ENCODE measurements at places on chromosomes 6 and 20.

DNA sequence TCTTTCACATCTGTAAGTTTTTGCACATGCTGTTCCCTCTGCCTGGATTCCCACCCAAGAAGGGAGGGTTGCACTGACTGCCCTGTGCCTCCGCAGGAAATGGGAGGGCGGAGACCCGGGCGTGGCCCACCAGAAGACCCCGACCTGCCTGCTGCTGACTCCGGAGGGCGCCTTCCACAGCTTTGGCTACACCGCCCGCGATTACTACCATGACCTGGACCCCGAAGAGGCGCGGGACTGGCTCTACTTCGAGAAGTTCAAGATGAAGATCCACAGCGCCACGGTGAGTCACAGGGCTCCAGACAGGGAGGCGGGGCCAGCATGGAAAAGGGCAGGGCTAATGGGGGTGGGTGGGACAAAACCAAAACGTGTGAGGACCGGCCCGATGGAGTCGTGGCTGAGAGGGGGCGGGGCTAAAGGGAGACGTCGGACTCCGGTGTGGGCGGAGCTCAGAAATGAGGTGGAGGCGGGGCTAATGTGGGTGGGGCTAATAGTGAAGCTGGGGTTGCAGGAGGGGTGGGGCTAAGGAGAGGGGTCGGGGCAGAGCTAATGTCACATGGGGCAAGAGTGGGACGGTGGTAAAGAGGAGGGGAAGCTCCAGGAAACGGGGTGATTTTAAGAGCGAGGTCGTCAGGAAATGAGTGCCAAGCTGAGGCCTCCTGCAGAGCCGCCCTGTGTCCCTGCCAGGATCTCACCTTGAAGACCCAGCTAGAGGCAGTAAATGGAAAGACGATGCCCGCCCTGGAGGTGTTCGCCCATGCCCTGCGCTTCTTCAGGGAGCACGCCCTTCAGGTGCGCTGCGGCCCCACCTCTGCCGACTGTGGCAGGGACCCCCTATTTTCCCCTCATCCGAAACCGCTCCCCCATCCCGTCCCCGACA lies 12.6 kb downstream of the HSPA12B start:
- DNase-seq = peak; percentile 83

DNA sequence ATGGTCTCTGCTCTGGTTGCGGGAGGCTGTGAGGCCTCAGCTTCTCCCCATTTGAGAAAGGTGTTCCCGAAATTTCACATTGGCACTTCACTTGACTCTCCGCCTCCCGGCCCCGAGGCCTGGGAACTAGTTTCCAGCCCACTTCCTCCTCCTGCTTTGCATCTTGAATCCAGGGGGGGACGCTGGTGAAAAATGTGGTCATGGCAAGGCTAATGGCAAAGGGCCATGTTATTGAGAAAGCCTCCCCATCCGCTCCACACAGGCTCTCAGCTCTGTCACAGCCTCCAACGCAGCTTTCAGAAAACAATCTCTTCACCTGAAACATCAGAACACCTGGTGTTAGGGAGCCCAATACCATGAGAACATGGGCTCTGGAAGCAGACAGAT lies 5.6 kb downstream of the PLAGL2 start:
- no peak for DNase-seq

- DNase-seq = no peak
Measured at GRCh38 chr6:133360194-133360593, 119.0 kb downstream of the EYA4 start.

- no peak for DNase-seq
Measured at GRCh38 chr6:7812623-7813022, 86.7 kb downstream of the BMP6 start.

DNA sequence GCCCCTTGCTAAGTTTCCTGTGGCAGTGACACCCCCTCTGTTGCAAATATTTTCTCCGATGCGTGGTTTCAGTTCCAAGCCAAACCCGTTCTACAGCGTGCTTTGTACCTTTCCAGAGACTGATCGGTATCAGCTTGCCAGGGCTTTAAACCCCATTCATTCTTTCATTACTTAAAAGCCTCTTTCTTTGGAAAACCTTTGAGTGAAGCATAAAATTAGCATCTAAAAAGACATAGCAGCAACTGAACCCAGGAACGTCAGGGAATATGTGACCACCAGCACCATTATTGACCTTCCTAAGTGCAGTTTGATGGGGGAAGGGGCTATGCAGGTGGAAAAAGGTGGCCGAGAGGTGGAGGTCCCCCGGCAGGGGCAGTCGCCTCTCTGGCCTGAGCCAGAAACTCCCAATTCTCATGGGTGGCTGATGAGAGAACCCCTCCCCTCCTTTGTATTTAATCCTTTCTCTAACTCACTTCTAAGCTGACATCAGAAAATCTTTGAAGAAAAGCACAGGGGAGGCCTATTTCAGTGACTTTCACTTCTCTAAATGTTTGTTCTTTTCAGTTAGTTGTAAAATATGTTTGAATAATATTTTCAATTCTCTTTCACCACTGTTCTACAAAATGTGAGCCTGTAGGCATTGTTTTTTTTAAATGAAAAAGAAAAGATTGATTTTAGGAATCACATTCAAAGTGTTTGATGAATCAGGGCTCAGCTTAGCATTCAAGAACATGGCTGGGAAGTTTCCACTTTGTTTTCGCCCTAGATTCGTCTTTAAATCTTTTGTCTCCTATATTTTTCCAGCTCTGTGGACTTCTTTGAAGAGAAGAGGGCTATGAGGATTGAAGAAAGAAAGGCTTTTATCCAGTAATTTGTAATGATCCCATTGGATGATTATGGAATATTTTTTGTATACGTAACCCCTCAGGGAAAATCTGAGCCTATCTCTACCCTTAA lies 89.2 kb downstream of the RSPH3 start:
- peak; percentile 35 for DNase-seq

DNA sequence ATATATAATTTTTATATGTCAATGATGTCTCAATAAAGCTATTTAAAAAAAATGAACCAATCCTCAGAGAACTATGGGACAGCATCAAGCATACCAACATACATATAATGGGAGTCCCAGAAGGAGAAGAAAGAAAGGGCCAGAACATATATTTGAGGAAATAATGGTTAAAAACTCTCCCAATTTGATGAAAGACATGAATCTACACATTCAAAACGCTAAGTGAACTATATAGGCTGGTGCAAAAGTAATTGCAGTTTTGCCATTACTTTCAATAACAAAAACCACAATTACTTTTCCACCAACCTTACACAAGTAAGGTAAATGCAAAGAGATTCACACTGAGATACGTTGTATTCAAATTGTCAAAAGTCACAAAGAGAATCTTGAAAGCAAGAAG lies 43.4 kb downstream of the ZNF133 start:
- DNase-seq = no peak

DNA sequence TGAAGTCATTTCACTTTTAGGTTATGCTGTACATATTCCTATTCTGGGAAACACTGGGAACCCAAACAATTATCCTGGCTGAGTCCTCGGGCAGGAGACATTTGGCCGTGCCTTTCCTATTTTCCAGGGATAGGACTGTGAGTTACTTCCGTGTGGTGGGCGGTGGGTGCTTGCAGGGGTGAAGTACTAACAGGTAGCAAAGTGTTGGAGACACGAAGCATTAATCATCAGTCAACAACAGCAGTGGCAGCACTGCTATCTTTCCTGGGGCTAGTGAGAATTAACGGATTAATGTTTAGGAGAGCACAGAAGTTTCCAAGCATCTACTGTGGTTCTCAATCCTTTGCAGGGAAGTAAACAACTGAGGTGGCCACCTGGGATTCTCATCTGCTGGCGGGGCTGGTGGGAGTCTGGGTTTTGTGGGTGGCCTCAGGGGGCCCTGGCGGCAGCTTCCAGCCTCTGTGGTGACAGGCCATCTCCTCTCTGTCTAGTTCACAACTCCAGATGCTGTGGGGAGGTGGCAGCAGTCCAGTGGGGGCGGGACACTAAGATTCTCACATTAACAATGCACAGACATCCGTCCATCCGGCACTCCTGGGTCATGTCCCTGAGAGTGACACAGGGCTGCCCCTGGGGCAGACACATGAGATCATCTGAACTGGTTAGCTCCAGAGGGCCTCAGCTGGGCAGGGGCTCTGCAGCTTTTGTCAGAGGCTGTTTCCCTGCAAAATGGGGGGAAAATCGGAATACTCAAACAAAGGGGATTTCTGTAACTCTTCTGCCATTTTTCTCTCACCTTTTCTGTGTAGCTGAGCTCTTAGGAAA lies 90.9 kb downstream of the GJA10 start:
- no peak for DNase-seq

DNA sequence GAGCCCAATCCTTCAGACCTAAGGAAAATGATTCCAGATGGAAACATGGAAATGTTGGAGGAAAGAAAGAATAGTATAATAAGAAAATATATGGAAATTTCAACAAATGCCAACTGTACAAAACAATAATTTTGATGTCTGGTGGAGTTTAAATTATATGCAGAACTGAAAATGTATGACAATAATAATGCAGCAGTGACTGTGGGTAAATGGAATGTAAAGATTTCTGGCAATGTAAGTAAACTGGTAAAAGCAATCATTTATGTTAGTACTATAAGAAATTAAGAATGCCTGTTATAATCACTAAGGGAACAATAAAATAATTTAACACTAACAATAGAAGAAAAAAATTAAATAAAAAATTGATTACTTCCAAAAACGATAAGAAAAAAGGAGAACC lies 89.0 kb downstream of the EDN1 start:
- no peak for DNase-seq

DNA sequence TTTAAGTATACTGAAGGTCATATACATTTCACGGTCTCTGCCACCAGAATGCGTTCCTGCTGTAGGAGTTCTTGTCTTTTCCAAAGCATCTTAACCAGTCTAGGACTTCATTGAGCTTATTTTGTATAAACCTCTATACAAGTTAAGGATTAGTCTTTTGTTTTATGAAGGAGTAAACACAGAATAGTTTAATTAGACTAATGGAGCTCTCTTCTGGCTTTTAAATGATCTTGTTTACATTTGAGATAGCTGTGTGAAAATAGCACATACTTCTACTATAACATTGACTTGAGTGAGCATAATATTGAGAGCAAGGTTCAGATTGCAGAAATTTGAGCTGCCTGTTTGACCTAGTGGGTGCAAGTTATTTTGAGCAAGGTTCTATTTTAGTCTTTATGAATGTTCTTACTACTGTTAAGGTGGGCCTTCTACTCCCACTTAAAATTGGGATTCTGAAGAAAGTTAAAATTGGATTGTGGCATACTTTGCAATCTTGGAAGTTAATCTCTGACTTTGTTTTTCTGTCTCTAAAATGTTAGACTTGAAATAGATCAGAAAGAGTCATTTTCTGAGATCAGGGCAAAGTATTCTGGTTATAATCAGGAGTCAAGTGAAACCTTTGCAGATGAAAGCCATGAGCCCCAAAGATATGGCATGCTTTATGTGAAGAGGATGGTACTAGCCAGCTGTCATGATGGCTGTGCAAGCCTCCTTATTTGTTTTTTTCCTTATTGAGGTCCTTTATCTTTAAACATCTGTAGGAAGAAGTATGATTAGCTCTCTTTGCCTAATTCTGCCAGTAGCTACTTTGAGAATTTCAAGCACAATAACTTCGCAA lies 41.8 kb downstream of the RPRD1B start:
- no peak for DNase-seq

GRCh38 chr6:50714487-50715379 lies 1.4 kb downstream of the TFAP2D start:
- DNase-seq = no peak

- DNase-seq = no peak
Measured at GRCh38 chr20:23365390-23366165, 3.6 kb downstream of the GZF1 start.

DNA sequence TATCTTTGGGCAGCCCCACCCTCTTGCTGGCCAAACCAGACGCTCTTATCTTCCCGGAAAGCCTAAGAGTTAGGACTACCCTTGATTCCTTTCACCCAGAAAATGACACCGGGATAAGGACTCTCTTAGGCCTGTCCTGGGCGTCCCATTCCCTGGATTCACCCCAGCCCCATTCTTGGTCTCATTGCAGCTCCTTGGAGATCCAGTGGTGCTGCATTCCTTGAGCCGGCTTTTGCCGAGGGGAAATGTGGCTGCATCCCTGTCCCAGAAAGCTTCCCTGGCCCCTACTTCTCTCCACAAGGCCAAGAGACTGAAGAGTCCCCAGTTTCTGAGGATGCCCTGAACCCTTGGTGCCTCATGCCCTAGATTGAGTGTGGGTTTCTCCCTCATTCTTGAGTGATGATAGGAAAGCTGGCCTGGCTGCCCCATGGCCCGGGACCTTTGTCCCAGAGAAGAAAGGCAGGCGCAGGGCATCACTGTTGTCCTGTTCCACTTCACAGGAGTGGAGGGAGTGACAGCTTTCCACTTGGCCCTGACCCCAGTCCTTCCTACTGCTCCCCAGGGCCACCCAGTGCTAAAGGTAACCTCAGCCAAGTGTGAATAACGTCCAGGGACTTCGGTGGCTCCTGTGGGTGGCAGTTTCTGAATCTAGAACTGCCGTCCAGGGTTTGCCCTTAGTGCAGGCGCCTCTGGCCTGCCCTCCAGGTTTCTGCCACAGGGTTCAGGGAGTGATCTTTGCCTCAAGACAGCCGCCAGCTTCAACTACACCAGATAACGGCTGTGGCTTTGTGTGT lies 42.7 kb upstream of the MYL9 start:
- no peak for DNase-seq

GRCh38 chr6:7730001-7730783 lies 4.3 kb downstream of the BMP6 start:
- DNase-seq = no peak

- no peak for DNase-seq
Measured at GRCh38 chr6:145318952-145319351, 416.4 kb downstream of the EPM2A start.

GRCh38 chr6:142845143-142845571 lies 99.8 kb downstream of the HIVEP2 start:
- peak; percentile 67 for DNase-seq

DNA sequence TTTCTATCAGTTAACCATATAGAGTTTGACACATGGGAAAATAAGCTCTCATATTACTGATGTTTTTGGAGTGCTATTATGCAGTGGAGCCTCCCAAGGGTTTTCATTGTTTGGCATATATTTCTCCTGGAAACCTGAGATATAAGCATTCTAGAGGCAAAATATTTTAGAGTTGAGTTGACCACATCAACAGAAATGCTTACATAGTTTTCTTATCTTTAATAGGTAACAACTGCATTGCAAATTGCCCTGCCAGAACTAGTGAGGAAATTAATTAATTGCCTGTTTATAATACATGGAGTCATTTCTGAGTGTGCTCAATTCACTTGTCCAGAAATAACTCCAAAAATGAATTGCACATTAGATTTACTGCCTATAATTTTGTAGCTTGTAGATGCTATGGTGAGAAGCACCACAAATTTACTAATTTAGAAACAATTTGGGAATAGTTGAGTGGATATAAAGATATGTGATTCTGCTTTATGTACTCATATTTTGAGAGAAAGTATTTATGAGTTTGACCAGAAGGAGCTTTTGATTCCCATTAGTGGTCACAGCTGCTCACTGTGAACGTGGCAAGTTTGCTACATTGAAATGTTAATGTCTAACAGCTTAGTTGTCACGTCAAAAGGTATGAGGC lies 288.7 kb downstream of the CD109 start:
- no peak for DNase-seq

GRCh38 chr6:41644297-41644879 lies 6.1 kb downstream of the MDFI start:
- DNase-seq = no peak

Measured in CD4-positive, alpha-beta T cell treated with Interleukin-10 for 1 hour (primary cell).